NCI-H524 treated with DMSO at 0.1 percent for 48 hours (cell line): ENCODE measurements at places on chromosomes 2 and 18.
A peak's percentile ranks its signal among the peaks of the same experiment; 100 is the strongest.

- no peak for DNase-seq
Measured at GRCh38 chr2:178420463-178420999, 30.4 kb downstream of the PRKRA start.

DNA sequence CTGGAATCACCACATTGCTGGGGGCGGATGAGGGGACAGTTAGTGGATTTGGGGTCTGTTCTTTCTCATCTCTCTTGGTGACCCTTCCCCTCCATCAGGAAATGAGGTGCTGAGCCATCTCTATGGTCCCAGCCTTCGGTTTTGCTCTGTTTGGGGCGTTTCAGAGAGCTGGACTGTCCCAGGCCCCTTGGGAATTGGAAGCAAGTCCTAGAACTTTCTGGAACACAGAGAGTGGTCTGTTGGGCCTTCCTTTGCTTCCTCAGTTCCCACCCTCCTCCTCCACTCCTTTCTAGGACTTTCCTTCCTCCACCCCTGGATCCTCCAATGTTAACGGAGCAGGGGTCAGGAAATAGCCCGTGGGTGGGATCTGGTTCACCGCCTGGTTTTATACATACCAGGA lies 17.0 kb downstream of the RRM2 start:
- no peak for DNase-seq

DNA sequence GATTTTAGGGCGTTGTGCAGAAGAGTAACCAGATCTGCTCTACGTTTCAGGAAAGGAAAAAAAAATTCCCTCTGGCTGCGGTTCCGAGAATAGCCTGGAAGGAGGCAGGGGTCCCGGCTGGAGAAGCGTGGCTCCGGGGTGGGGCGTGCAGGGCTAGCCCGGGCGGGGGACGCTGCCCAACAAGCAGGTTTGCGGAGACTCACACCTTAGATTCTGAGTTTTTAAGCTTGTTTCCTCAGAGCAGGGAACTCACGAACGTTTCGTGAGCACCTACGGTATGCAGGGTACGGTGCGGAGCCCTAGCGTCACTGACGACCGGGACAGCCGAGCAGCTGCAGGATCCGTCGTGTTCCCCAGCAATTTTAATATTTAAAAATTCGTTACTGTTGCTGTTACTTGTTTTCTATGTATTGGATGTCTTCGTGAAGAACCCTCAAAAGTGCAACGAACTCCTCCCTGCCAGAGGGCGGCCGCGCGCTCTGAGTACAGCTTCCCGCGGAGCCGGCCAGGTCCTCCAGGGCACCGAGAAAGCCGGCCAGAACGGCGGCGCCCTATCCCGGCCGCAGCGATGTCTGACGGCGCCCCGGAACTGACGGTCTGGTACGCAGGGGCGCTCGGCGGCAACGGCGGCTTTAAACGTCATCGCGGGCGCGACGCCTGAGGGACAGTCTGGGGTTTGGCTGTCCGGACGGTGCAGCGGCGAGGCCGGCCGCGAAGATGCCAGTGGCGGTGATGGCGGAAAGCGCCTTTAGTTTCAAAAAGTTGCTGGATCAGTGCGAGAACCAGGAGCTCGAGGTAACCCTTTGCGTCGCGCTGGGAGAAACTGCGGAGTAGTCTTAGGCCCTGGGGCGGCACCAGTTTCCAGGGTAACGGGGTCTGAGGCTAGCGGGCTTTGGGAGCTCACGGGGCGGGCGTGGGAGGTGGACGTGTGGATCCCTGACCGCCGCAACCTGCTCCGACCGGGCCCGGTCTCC lies at the start of gene COPS8:
TSS of gene COPS8 (plus strand) at position 642 of the 974 bp plus-strand sequence. CDS start at position 718, 76 bp downstream.
- DNase-seq: peak; percentile 59

GRCh38 chr2:152523091-152523490 lies 188.1 kb downstream of the FMNL2 start:
- no peak for DNase-seq

DNA sequence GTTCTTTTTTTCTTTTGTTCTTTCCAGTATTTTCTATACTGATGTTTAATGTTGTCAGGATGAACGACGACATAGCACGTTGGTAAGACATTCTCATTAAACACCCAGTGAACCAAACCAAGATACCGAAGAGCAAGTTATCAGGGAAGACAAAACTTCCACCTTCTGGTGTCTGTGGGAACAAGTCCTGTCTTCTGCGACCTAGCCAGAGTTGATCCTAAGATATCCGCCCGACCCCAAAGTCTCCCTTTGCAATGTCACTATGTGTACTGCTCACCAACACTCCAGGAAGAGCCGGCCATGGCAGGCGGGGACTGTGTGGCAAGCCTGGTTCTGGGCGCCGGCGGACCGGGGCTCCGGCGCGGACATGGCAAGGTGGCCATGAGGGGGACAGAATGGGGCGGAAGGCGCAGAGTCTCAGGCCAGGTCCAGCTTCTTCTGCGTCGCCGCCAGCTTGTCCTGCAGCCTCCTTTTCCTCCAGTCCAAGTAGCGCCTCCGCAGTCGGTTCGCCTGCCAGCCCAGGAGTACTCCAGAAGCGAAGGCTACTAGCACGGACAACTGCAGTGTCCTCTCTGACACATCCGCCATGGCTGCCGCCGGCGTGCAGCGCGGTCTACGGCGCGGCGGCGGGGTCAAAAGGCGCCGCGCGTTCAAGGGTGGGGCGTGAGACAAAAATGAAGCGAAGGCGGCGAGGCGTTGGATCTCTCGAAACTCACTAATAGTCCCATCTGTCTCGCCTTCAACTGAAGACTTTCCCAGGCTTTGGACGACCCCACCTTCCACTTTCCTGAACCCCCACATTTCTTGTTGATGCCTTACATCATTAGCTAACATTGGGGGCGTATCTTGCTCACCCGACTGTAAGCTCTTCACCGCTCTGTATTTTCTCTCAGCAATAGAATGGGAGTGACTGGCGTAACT lies at the start of gene MTLN:
TSS of gene MTLN (minus strand) at position 610 of the 921 bp plus-strand sequence. CDS start at position 588, 22 bp downstream.
- DNase-seq: peak; percentile 20

GRCh38 chr2:102181919-102182635 lies 4.7 kb upstream of the IL1RL2 start:
- DNase-seq: no peak

GRCh38 chr18:72456802-72457201 lies 87.3 kb downstream of the CBLN2 start:
- no peak for DNase-seq

- DNase-seq: no peak
Measured at GRCh38 chr2:103898561-103898960, 955.4 kb upstream of the POU3F3 start.

DNA sequence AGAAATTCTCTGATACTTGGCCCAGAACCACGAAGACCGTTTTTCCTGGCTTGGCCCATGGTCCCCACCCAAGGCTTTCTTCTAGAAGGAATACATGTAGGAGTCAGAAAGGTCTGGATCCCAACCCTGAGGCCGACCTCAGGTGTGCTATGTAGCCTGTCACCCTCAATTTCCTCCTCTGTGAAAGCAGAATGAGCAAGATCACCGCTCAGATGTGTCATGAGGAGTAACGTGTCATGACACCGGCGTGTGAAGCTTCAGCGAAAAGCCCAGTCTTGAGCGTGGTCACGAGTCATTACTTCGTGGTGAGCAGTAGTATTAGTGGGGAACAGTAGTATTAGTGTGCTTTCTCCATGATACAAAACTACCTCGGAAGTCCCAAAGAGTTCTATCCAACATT lies 103.4 kb downstream of the ALPK2 start:
- DNase-seq: no peak

- DNase-seq: no peak
Measured at GRCh38 chr2:36337354-36337753, 18.2 kb upstream of the CRIM1 start.

- no peak for DNase-seq
Measured at GRCh38 chr18:43819397-43819796, 542.1 kb upstream of the SYT4 start.

- no peak for DNase-seq
Measured at GRCh38 chr2:16201848-16202247, 261.5 kb downstream of the MYCN start.

DNA sequence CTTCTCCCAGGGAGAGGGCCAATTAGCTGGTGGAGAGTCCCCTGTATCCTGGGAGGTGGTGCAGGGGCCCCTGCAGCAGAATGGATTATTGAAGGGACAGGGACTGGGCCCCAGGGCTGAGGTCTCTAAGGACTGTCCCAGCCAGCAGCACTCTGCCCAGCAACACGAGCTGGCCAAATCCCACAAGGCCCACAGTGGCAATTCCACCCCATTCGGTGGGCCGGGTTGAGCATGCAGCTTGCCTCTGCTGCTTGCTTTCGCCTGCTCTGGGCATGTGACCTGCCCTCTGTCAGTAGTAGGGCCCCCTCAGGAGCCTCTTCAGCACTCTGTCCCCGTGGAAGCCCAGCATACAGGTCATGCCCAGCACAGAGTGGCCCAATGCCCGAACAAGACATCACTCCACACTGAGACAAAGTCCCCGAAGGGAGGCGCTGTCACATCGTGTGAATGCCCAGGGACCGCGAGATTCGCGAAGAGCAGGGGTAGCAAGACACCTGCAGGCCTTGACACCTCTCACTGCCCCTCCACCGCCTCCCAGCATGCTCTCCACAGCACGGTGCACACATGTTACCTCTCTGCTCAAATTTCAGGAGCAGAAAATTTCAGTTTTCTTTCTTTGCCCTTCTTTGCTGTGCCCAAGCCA lies 65.4 kb downstream of the CRACDL start:
- no peak for DNase-seq

- peak; percentile 25 for DNase-seq
Measured at GRCh38 chr2:46666044-46666679, 186.8 kb downstream of the TMEM247 start.

GRCh38 chr2:234701421-234701820 lies 204.5 kb upstream of the ARL4C start:
- no peak for DNase-seq

- no peak for DNase-seq
Measured at GRCh38 chr2:176101216-176101830, 1.7 kb downstream of the HOXD12 start.

- no peak for DNase-seq
Measured at GRCh38 chr18:44537526-44537925, 143.2 kb upstream of the SETBP1 start.

- no peak for DNase-seq
Measured at GRCh38 chr2:8674420-8675009, 7.3 kb upstream of the ID2 start.

GRCh38 chr18:22069916-22070315 lies 99.5 kb upstream of the GATA6 start:
- DNase-seq: no peak

DNA sequence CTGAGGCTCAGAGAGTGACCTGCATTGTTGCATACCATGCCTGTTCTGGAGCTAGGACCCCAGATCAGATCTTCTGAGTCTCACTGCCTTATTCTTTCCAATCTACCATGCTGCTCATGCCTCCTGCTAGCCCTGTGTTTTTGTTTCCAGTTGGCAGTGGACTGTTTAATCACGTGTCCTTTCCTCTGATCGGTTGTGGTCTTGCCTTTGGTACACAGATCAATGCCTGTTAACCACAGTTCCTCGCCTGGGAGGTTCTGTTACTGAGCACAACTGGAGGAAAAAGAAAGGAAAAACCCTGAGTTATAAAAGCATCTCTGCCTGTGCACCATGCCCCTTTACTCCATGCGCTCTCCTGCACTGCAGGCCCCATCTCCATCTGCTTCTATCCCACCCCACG lies 329.1 kb downstream of the SETBP1 start:
- no peak for DNase-seq

- DNase-seq: no peak
Measured at GRCh38 chr2:25926984-25927756, 48.9 kb upstream of the ASXL2 start.

DNA sequence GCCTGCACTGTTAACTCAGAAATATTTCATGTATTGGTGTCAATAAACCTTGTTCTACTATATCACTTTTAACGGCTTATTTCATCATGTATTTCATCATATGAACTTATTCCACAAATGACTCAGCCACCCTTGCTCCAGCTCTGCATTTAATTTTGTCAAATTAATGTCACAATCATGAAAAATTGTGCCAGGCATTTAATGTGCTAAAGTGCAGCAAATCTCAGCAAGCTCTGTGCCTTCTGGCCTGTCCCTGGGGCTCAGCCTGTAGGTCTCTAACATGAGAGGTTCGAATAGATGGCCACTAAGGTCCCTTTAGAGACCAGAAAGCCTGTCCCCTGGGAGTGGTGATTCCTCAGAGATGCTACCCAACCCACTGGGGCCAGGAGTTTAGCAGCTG lies 28.6 kb downstream of the BOD1L2 start:
- no peak for DNase-seq

DNA sequence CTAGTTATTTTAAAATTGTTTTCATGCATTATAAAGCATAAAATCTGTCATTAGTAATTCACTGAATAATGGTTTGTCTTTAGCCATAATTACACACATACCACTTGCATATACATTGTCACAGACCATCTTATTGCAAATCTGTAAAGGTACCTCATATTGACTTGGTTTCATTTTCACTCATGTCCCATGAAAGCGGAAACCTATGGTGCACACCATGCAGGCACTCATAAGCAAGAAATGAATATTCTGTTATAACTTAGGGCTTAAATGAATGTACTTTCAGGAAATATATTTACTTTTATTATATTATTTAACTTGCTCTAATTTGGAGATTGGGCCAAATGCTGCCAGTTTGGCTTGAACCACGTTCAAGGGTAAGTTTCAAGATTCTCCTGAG lies 29.2 kb upstream of the STK17B start:
- DNase-seq: no peak

DNA sequence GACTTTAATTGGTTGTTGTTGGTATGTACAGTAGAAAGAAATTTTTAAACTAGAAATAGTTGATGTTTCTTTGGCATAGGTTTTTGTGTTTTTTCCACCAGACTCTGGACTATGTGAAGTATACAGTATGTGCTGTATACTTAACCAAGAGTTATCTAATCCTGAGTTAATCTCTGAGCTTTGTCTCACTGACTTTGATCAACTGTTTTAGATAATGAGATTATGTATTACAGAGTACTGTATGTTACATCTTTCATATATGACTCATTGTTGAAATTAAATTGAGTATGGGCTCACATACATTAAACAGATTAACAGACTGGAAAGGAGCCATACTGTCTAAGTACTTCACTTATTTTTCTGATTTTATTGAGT lies 38.0 kb downstream of the ACTR2 start:
- DNase-seq: no peak

DNA sequence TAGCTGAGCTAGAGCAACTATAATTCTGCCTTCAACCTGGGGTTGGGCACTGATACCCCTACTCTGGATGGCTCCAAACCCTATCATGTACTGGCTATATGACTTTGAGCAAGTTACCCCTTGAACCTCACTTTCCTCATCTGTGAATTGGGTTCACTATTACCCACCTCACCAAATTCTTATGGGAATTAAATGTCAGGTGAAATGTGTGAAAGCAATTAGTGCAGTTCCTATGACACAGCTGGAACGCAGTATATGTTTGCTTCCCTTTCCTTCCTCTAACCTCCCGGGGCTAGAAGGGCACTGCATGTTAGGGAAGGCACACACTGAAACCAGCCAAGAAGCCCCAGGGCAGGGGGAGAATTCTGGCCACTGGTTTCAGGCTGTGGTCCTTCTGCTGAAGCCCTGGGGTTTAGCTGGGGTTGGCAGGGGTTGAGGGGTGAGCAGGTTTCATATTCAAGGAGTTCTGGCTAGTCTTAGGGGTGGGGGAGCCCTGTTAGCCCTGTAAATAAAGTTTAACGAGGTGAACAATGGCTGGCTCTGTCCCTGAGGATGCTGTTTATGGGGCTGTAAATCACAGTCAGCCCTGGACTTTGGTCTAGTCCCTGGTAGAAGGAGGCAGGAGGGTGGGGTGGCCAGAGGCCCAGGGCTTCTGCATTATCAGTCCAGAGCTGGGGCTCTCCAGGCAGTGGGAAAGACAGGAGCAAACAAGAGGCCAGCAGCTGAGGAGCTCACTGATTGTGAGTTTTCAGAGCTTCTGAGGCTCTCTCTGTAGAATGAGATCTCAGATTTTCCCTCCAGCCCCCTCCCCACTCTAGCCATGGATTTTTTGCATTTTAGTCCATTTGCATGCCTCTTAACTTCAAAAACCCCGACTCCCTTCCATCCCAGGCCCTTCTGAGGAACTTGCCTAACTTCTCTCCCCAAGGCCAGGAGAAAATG lies 8.0 kb downstream of the PKDCC start:
- DNase-seq: no peak
